SK-MEL-5 (cell line): ENCODE measurements at places on chromosomes 6 and 20.

GRCh38 chr6:165298402-165298801 lies 11.0 kb downstream of the C6orf118 start:
- no peak for DNase-seq

DNA sequence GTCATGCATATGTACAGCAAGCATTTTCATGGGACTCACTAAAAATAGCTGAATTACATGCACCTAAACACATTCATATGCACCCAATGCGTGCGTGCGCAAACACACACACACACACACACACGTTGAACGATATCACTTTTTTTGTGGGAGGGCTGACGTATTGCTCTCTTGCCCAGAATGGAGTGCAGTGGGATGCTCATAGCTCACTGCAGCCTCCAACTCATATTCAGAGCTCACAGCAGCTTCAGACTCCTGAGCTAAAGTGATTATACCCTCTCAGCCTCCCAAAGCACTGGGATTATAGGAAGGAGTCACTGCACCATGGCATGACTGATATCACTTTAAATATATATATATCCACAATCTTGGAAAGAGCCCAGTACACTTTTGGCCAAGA lies 620.4 kb upstream of the MANEA start:
- DNase-seq = no peak

DNA sequence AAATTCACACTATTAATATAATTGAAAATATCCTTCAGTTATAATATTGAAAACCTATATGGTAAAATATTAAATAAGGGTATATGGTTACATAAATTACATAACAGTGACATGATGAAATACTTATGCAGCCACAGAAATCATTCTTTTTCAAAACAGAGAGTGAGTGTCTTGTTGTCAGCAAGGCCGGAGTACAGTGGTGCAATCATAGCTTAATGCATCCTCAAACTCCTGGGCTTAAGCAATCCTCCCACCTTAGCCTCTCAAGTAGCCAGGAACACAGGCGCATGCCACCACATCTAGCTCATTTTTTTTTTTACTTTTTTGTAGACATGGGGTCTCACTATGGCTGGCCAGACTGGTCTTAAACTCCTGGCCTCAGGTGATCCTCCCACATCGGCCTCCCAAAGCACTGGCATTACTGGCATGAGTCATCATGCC lies 40.4 kb downstream of the FAM8A1 start:
- peak; percentile 16 for DNase-seq

GRCh38 chr6:150212778-150213177 lies 69.9 kb downstream of the PPP1R14C start:
- DNase-seq = no peak

DNA sequence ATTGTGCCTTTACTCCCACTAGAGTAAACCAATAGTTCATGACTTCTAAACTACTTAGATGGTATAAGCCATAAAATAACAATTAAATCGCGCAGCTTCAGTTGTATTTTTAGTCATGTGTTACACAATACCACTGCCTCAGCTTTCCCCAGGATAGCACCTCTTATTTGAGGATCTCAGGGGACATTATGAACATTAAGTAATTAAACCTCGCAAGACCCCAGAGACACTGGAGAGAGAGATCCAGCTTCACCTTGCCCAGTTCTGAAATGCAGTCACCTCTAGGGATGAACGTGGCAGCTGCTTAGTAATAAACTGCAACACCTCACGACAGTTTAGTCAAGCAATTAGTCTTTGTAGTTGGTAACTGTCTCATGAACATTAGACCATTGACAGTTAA lies 87.1 kb downstream of the CFAP61 start:
- DNase-seq = no peak

GRCh38 chr6:139378882-139379341 lies 4.5 kb upstream of the CITED2 start:
- no peak for DNase-seq

GRCh38 chr6:16800942-16801341 lies 39.7 kb upstream of the ATXN1 start:
- no peak for DNase-seq
